ENCODE measurements at places on chromosomes 5 and 9. TPM values are rescaled to one million over a fixed set of nuclear protein-coding genes. Genes with fewer than 3 reads are reported as not detected.

DNA sequence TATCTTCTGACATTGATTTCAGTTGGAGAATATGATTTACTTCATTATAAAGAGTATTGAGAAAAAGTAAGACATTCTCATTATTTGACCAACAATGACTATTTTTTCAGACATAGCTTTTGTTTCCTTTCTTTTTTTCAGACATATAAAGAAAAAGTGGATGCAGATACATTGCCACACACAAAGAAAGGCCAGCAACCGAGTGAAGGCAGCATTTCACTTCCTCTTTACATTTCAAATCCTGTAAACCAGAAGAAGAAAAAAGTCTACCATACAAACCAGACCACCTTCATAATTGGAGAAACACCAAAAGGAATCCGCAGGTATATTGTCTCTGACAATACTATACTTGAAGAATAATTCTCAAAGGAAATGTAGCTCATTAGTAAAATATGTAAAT is 128.9 kb downstream of the ERCC6L2 start:
- no peak for DNase-seq

DNA sequence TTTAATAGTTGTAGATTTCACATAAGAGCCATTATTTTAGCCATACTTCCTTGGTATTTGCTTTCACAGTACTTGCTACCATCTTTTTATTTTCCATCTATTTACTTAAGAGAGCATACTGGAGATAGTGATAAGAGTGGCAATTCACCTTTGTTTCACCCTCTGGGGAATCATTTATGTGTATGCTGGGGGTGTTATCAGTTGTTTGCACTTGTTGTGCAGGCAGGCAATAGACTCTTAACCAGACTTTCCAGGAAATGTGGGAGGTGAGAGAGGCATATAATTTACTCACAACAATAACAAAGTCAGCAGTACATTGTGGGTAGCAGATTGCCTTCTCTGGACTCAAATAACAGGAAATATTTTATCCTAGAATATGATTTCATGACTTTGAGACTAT is 1018.3 kb downstream of the CDH12 start:
- DNase-seq = no peak

DNA sequence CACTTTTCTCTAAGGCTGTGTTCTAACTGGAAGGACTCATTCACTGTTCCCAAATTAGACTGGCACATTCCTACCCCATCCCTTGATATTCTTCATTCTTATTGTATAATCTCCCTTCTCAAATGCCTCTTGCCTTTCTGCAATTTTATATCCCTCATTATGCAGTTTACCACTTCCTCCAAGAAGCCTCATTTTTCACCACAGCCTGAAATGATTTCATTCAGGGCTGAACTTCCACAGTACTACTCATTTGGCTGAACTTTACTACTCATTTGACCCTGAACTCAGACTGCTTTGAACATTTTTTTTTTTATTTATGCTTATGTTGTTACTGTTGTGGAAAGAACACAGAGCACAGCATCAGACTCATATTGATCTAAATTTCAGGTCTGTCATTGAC is 32.7 kb downstream of the GRIA1 start:
- DNase-seq = no peak

Gene PCDHGA5
- total RNA-seq = 9.4 TPM

- DNase-seq = no peak
Observed at GRCh38 chr5:7589800-7590199, 193.9 kb downstream of the ADCY2 start.

DNA sequence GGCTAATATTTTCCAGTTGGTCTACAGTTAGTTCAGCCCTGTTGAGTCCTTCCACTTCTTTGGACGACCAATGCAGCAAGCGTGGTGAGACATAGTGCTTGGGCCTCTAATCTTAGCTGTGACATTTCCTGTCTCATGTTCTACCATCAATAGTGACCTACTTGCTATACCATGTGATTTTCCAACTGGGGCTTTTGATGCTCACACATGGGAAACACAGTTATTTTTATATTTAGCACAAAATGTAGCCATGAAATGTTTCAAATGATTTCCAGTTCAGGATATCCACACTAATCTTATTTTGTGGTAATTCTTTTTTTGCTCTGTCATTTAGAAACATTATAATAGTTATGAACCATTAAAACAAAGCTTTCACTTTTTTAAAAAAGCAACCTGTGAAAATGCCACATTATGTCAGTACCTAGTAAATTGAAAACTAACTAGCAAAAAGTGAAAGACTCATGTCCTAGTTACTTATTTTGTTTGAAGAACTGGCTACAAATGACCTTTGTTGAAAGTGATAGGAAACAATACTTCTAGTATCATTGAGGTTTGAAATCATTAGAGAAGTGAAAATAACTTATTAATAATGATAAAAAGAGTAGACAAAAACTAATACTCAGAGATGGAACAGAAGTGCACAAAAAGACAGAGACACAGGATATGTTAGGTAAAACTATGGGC is 18.3 kb downstream of the MARCHF3 start:
- DNase-seq = no peak

Gene C9orf153
- 0.59 TPM for total RNA-seq

GRCh38 chr5:32254881-32255539 is 57.7 kb downstream of the MTMR12 start:
- peak; percentile 61 for DNase-seq

GRCh38 chr9:136572003-136572827 is 26.4 kb upstream of the NOTCH1 start:
- DNase-seq = no peak

- no peak for DNase-seq
Observed at GRCh38 chr9:132670457-132671391, at the start of gene GTF3C4. GTF3C4 (plus strand) TSS chr9:132670464; CDS start chr9:132670599, 135 bp downstream.

Gene GPRIN1
- 0.98 TPM for total RNA-seq

DNA sequence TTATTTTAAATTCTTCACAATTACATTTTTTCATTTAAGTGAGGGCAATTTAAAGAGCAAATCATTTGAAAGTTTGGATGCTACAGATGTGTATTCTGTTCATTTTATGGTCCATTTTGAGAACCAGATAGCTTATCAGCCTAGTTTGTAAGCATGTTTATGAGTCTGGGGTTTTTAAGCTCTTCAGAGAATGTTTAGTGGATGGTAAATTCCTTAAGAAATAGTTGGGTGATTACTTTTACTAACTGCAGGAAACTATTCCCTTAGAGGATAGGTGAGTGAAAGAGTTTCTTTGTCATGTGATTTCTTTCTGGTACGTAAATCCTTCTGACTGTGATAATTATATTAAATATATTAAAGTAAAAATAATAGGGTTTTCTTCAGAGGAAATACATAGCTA is 17.6 kb downstream of the RASGRF2 start:
- no peak for DNase-seq

Gene IFNA2
- total RNA-seq = not detected
